H7 (cell line): ENCODE measurements at places on chromosomes 16 and 17.
A peak's percentile ranks its signal among the peaks of the same experiment; 100 is the strongest.

- DNase-seq, result no peak
Measured at GRCh38 chr16:87837627-87838289, 31.5 kb downstream of the SLC7A5 start.

- no peak for DNase-seq
Measured at GRCh38 chr17:66397486-66397885, 95.1 kb downstream of the PRKCA start.

DNA sequence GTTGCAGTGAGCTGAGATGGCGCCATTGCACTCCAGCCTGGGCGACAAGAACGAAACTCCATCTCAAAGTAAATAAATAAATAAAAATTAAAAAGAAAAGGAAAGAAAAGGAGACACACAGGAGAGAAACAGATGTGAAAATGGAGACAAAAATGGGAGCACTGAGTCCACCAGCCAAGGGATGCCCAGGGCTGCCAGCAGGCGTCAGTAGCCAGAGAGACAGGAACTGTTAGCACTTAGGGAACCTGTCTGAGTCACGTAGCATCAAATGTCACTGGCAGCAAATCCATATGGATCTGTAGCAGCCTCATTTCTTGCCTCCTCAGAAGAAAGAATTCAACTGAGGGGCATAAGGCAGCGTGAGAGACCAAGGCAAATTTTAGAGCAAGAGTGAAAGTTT, 79.7 kb downstream of the CYLD start:
- no peak for DNase-seq

- no peak for DNase-seq
Measured at GRCh38 chr16:7381671-7382070, 49.0 kb downstream of the RBFOX1 start.

DNA sequence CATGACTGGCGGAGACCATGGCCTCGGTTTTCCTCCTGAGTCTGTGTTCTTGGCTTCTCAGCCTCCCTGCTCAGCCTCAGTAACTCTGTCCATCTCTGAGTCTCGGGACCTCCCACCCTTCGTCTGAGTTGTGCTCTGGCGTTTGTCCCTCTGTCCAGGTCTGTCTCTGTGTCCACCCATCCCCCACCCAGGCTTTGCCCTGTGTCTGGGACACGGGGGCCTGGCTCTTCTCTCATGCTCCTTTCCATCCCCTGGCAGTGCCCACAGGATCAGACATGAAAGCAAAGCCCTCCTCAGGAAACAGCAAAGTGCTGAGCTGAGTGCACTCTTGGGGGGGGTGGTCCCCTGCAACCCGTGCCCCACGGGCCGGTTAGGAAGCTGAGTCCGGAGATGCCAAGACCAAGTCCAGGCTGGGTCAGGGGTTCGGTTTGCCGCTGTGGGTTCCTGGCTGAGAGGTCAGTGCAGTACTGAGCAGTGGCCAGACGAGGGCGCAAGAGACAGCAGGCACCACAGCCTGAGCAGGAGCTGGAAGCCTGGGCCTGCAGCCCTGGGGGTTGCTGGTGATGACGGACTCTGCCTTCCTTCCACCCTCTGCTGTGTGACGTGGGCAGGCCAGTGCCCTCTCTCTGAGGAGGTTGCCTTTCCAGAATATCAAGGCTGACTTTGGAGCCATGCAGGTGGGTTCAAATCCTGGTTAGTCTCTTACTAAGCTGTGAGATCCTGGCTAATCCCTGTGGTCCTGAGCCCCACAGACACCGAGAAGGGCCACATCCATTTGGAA, 2.5 kb downstream of the P2RX1 start:
- peak; percentile 95 for DNase-seq

DNA sequence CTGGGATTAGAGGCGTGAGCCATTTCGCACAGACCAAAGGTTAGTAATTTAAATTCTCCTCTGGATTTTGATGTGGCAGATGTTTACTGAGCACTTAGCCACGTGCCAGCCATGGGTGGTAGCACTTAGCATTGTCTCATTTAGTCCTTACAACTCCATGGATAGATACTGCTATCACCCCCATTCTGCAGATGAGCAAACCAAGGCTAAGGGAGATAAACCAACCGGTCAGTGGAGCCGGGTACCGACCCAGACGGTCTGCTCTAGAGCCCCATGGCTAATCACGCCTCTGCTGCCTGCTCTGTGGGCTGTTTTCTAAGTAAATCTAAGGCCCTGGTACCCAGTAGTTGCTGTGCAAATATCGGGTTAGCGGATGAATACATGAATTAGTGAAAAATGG, 12.6 kb upstream of the ADGRG1 start:
- no peak for DNase-seq

DNA sequence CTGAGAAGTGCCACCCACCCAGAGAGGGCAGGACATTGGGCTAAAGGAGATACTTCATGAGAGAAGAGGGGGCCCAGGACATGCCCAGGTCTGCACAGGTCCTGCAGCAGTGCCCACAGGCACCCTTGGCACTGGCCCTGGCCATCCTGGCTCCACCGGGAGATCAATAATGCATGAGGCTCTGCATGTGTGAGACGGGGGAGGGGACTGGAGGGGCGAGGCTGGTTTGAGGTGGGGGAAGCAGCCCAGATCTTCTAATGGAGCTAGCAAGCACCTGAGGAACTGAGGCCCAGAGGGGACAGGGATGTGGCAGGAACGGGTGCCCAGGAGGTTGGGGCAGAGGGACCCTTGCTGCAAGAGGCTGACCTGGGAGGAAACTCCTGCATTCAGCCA, 567 bp downstream of the OSBPL7 start:
- DNase-seq, result peak; percentile 66

DNA sequence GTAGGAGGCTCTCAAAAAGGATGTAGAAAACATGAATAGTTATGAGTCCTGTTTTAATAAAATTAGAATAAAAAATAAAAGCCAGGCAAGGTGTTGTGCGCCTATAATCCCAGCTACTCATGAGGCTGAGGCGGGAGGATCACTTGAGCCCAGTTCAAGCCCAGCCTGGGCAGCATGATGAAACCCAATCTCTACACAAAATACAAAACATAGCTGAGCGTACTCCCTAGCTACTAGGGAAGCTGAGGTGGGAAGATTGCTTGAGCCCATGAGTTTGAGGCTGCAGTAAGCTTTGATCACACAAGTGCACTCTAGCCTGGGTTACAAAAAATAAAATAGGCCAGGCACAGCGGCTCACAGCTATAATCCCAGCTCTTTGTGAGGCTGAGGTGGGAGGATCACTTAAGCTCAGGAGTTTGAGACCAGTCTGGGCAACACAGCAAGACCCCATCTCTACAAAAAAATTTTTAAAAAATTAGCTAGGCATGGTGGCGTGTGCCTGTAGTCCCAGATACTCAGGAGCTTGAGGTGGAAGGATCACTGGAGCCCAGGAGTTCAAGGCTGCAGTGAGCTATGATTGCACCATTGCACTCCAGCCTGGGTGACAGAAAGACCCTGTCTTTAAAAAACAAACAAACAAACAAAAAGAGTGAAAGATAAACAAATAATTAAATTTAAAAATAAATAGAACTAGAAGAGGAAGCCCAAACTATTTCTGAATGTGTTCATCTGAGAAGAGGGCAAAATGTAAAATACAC, 17.2 kb upstream of the PRM1 start:
- DNase-seq, result no peak

GRCh38 chr16:81204798-81205680, 33.5 kb upstream of the BCO1 start:
- DNase-seq, result peak; percentile 73

DNA sequence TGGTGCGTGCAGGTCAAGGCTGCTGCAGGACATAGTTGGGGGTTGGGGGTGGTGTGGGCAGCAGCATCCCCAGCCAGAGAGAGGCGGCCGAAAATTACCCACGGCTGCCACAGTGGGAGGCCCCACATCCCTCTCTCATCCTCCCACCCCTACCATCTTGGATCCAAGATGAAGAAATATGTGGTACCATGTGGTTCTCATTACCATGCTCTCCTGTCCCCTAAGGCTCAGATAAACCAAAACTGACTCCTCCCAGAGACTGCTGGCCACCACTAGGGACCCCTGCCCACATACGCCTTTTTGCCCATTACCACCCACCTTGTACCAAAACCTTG, 120.4 kb downstream of the HIC1 start:
- no peak for DNase-seq

GRCh38 chr16:86042996-86043725, 144.2 kb downstream of the IRF8 start:
- DNase-seq, result no peak

GRCh38 chr16:2840914-2841313, 10.8 kb downstream of the ZG16B start:
- peak; percentile 31 for DNase-seq

- no peak for DNase-seq
Measured at GRCh38 chr16:86569701-86570447, 3.2 kb downstream of the FOXC2 start.

- no peak for DNase-seq
Measured at GRCh38 chr16:70715055-70715858, 29.4 kb upstream of the MTSS2 start.

DNA sequence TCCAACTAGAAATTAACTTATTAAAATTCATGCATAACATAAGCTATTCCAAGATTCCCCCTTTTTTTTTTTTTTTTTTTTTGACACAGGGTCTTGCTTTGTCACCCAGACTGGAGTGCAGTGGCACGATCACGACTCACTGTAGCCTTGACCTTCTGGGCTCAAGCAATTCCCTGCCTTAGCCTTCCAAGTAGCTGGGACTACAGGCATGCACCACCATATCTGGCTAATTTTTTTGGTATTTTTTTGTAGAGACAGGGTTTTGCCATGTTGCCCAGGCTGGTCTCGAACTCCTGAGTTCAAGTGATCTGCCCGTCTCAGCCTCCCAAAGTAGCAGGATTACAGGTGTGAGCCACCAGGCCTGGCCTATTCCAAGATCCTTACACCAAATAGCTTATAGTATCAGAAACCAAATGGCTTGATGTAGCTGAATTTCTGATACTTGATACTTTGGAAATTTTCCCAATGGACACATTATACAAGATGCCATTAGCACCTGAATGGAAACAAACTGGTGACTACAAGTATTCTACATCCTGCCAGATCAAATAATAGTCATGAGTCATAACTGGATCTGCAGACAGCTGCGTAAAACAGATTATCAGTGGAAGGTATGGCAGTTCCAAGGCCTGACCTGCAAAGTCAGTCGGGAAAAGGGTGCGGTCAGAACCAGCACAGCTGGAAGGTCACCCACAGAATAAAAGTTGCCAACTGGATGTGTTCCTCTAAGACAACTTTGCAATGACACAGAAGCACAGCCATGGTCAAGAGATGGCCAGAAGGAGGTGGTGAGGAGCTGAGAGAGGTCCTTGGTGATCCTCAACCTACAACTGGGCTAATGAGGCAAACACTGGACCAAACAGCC, 14.5 kb downstream of the TUBG1 start:
- DNase-seq, result no peak

- DNase-seq, result peak; percentile 59
Measured at GRCh38 chr17:75102385-75102821, 7.4 kb upstream of the ARMC7 start.

DNA sequence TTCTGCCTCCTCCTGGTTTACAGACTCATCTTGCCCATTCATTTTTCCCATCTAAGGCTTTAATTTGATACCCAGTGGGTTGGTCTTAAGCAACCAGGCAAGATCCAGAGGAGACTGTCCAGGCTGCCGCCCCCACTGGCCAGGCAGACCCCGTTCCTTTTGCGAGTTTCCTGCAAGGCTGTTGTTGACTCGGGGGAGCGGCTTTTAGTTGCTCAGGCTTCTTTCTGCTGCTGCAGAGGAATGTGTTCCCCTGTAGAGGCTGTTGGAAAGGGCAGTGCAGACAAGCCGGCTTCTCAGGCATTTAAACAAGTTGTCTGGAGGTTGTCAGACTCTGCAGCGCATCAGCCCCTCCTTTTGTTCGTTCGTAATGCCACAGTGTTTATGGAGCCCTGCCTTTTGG, 231.2 kb downstream of the PRKCA start:
- peak; percentile 55 for DNase-seq

DNA sequence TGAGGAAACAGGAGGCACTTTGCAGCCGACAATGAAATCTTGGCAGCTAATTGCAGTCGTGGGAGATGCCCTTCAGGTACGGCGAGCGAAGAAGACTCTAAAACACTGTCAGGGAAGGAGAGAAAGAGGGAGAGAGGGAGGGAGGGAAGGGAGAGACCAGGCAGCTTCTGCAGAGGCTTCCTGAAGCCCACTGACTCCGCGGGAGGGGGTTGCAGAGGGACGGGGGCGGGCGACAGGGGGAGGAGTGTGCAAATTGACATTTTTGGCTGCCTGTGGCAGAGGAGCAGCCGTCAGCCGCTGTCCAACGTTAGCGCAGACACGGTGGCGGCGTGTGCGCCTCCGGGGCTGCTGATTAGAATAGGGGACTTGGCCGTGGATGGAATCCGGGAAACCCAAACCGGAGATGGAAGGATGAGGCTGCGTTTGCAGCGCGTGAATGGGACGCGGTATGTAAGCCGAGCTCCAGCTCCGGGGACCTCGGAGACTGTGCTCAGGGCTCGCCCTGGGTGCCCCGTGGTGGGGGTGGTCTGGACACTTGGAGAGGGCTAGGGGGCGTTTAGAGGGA, 849.1 kb upstream of the RBFOX1 start:
- peak; percentile 79 for DNase-seq

GRCh38 chr17:63631626-63632025, 9.4 kb downstream of the MAP3K3 start:
- DNase-seq, result peak; percentile 48

DNA sequence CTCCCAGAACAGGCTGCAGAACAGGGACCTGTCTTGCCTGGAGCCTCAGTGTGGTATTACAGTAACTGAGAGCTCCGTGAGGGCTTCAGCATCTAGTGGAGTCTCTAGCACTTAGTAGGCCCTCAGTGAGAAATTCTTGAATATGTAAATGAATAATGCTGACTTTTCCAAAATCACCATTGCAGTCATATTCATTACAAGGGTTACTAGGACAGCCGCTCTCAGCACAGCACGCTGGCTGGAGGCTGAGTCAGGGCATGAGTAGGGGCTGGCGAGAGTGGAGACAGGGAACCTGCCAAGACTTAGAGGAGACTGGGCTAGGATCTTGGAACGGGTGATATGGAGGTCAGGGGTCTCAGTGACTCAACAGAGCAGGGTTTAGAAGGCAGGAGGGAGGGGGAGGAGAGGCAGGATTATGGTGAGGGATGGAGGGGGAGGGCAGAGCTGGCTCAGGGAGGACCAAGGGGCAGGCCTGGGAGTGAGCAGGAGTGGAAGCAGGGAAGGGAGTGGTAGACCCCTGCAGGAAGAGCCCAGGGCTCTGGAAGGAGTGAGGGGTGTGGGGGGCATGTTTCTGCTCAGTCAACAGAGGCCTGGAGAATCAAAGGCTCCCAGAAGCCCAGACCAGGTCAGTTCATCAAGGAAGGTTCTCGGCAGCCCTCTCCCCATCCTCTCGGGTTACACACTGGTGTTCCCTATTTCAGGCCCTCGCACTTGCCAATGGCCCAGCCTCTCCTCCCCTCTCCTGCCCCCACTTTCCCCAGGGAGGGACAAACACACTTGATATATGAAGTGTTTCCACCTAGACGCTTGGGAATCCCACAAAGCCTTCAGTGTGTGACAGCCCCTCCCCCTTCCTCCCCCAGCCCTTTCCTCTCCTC, 42.3 kb downstream of the FZD2 start:
- DNase-seq, result peak; percentile 71
